ENCODE measurements at places on chromosomes 4 and X.

GRCh38 chr4:35238793-35239192 lies 1005.5 kb downstream of the ARAP2 start:
- no peak for DNase-seq

- no peak for DNase-seq
Measured at GRCh38 chr4:127236889-127237288, 395.9 kb upstream of the INTU start.

- DNase-seq: no peak
Measured at GRCh38 chr4:141375855-141376254, 155.2 kb downstream of the ZNF330 start.

DNA sequence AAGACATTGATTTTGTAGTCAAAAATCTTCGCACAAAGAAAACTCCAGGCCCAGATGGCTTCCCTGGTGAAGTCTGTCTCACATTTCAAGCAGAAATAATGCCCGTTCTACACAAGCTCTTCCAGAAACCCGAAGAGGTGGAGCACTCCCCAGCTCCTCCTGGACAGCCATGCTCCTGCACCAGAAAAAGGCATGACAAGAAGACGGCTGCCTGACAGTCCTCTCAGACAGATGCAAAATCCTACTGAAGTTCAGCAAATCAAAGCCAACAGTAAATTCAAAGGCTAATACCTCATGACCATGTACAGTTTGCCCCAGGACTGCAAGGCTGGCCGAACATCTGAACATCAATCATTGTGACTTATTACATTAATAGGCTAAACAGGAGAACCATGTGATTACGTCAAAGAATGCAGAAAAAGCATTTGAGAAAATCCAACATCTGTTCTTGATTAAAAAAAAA lies 30.8 kb upstream of the MXD4 start:
- DNase-seq: no peak

- DNase-seq: no peak
Measured at GRCh38 chr4:33961761-33962160, 2282.6 kb downstream of the ARAP2 start.

GRCh38 chr4:110970642-110971041 lies 347.8 kb upstream of the PITX2 start:
- no peak for DNase-seq

DNA sequence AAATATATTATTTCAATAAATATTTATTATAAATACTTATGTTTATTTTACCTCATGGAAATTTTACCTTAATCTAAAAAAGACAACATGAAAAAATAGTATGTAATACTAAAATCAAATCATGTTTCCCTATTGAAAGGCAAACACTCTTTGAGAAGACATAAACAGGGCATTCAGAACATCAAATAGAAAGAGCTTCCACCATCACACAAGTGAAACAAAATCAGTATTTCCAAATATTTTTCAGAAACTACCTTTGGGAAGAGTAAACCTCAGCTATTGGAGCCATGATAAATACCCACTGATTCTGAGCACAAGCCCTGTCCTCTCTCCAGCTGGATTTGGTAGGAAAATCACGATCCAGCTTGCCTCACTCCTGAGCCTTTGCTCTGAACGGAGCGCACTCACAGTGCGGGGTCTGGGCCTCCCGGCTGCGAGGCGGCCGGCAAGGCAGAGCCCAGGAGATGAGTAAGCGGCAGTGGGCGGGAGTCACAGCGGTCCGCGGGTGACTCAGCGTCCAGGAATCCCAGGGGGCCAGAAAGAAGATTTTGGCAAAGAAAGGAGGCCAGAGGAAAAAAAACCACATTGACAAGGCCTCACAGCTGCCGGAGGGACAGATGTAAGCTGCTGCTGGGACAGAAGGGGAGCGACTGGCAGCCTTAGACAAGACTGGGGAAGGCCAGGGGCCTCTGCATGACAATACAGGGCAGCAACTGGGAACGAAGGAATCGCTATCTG lies 14.7 kb upstream of the ANXA5 start:
- DNase-seq: no peak

DNA sequence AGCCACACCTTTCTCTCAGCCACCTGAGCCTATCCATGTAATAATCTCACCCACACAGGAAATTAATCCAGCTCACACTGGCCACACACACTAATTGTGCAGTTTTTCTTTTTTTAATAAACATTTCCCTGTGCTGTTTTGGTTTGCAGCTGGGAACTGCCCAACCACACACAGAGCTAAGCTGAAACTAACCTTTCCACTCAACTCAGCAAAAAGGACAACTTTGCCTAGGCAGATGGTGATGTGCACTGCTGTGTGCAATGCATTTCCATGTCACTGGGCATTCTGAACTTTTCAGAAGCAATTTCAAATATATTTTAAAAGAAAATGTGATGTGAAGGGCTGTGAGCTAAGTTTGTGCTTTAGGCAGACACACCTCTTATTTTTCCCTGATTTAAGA lies 70.0 kb upstream of the TLL1 start:
- DNase-seq: no peak

GRCh38 chr4:38948551-38948950 lies 80.9 kb downstream of the FAM114A1 start:
- DNase-seq: no peak

DNA sequence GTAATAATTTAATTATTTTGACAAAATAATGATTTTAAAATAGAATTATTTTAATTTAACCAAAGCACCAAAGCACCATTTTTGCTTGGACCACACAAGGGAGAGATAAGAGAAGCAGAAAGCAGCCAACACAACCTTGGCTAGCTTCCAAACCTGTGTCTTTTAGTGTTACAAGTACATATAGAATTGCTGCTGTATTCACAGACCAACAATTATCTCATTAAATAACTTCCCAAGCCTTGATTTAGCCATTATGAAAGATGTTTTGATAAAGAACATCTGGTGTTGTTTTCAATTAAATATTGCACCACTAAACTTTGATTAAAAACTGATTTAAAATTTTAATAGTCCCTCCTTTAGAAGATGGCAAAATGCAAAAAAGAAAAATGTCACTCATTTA lies 14.0 kb upstream of the IGFBP7 start:
- DNase-seq: no peak

DNA sequence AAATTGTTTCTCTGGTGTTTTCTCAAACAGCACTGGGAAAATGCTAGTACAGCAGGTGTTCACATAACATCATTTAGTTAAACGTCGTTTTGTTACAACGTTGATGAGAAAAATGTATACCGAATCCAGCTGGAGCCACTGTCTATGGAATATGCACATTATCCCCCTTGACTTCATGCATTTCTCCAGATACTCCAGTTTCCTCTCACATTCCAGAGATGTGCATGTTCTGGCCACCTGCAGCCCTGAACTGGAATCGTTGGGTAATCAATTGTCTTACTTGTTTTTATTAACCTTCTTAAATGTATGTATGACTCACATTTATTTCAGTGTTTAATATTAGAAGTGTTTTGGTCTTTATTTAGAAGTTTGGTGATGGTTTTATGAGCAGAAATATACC lies 18.4 kb upstream of the ODAM start:
- DNase-seq: no peak

DNA sequence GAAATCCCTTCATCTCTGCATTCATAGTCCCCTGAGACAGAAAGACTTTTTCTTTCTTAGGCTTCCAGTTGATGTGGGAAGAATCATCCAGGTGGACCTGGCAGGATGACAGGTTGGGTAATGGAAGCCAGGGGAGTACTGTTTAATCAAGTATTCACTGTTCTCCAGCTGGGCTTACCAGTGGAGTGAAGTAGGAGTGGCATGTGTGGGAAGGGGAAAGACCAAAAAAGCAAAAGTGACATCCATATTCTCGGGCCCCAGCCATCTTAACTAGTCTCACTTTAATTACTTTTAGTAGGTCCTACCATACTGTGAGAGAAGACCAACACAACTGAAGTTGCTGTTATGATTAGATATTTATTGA lies 18.5 kb downstream of the VSIG4 start:
- no peak for DNase-seq

- DNase-seq: no peak
Measured at GRCh38 chrX:3529466-3530010, 183.1 kb upstream of the MXRA5 start.

- DNase-seq: no peak
Measured at GRCh38 chr4:182619660-182620059, 297.5 kb downstream of the DCTD start.

GRCh38 chr4:77385124-77385969 lies 220.3 kb upstream of the CXCL13 start:
- no peak for DNase-seq

GRCh38 chr4:40143926-40144508 lies 52.8 kb upstream of the RHOH start:
- DNase-seq: no peak

GRCh38 chrX:44314259-44314734 lies 29.2 kb downstream of the EFHC2 start:
- no peak for DNase-seq

GRCh38 chrX:118250445-118250844 lies 95.5 kb upstream of the WDR44 start:
- DNase-seq: no peak

DNA sequence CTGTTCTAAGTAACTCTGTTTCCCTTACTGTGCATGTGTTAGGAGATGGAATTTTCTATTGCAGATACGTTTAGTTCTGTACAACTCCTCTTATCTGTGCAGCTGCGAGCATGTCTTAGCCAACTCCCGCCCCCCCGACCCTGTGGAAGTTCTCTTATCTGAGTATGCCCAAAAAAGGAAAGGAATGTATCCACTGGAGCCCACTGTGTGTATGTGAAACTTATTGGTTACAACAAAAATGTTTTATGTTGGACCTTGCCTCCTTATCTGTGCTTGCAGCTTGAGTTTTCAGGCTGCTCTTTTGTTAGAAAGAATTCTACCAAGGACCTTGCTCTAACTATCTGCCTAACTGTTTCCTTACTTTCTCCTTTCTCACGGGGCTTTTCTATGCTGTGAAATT lies 24.2 kb upstream of the DCAF8L2 start:
- no peak for DNase-seq

GRCh38 chr4:29711226-29711625 lies 1008.9 kb upstream of the PCDH7 start:
- DNase-seq: no peak

- no peak for DNase-seq
Measured at GRCh38 chr4:1873776-1874175, 2.6 kb downstream of the NSD2 start.

GRCh38 chrX:106707771-106708454 lies 18.6 kb upstream of the RNF128 start:
- DNase-seq: no peak

DNA sequence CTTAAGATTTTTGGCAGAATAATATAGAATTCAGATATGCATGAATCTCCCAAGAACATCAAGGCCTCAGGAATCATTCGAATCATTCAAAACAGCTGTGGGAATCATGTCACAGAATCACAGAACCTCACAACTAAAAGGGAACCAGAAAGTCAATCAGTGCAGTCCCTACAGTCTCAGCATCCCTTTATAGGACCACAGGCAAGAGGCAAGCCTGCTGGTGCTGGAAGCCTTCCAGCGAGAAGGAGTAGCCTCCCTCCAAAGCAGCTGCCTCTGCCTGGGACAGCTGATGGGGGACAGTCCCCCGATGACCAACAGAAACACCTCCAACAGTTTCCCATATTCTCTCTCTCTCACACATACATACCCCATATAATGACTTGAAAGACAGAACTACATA lies 20.7 kb downstream of the QDPR start:
- no peak for DNase-seq

- DNase-seq: no peak
Measured at GRCh38 chrX:40083979-40084359, 13.8 kb downstream of the BCOR start.

DNA sequence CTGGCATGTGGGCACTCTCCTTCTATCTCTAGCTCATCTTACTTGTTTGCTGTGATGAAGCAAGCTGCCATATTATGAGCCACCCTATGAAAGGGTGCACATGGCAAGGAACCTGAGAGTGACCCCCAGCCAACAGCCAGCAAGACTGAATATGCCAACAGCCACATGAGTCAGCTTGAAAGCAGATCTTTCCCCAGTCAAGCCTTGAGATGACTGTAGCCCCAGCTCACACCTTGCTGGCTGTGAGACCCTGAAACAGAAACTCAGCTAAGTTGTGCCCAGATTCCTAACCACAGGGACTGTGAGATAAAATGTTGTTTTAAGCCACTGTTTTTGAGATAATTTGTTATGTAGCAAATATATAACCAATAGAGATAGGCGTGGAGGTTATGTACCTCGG lies 36.2 kb downstream of the KDM5C start:
- DNase-seq: no peak

DNA sequence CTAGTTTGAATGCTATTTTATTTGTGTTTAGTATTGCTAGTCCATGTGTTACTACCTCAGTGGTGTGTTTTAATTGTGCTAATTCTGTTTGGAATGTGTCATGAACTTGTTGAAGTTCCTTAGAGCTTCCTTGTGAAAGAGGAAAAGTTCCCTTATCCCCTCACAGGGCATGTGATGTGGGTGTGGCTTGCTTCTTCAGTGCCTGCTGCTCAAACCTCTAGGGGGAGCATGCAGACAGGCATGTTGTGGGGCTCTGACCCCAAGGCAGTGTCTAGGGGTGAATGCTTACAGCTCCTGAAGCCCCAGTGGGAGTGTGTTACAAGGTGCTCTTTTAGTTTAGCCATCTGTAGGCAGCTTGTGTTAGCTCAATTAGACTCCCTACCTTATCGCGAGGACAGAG lies 86.5 kb downstream of the MAGED4 start:
- no peak for DNase-seq

GRCh38 chrX:30364229-30364628 lies 55.0 kb upstream of the NR0B1 start:
- no peak for DNase-seq

- DNase-seq: no peak
Measured at GRCh38 chr4:119313237-119313636, 8.7 kb downstream of the FABP2 start.

DNA sequence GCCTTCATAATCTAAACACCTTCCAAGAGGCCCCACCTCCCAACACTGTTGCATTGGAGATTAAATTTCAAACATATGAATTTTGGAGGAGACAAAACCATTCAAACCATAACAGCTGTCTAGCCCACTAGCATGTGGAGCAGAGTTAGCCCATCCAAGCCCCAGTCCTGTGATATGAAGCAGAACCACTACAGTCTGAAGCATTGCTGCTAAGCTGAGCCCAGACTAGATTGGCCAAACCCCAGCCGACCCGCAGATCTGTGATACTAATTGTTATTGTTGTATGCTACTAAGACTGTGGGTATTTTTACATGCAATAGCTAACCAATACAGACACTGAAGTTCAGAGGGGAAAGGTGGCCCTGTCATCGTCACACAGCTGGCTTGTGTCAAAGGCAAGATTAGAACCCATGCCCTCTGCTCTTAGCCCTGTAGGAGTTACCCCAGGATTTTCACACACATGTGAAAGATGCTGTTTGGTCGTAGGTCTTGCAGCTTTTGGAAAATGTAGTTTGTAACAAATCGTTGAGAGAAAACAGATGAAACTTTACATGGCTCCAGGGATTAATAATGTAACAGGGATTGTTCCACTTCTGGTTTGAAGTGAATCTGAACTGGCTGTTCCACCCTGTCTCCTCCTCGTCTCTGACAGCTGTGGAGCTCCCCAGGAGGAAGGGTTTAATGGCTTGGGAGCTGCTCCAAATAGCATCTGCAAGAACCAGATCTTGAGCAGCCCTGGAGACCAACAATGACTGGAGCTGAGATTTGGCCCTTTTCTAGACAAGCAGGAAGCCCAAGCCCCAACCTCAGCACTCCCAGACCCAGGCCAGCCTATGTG lies 517.5 kb downstream of the MID1IP1 start:
- DNase-seq: no peak
